ENCODE measurements at places on chromosomes 6 and 20.

DNA sequence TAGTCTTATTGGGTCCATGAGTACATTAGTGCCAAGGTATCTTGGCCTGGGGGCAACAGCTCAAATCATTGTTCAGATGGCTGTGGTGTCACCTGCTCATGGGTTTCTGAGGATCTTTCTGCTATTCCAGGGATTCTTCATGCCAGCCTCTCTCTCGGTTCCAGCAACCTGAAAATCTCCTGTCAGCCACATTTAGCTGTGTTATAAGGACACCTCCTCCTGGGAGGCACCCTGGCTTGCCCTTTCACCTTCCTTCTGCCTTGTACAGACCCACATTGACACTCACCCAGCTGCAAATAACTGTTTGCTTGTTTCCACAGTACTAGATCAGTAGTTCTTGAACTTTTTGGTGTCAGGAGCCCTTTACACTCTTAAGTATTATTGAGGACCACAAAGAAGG is 159.9 kb downstream of the GRM4 start:
- DNase-seq: no peak

GRCh38 chr6:133106934-133107333 is 134.2 kb upstream of the EYA4 start:
- no peak for DNase-seq

- no peak for DNase-seq
Observed at GRCh38 chr6:161198176-161198575, 75.7 kb downstream of the AGPAT4 start.

GRCh38 chr6:140669321-140669720 is 1294.9 kb upstream of the CITED2 start:
- no peak for DNase-seq

DNA sequence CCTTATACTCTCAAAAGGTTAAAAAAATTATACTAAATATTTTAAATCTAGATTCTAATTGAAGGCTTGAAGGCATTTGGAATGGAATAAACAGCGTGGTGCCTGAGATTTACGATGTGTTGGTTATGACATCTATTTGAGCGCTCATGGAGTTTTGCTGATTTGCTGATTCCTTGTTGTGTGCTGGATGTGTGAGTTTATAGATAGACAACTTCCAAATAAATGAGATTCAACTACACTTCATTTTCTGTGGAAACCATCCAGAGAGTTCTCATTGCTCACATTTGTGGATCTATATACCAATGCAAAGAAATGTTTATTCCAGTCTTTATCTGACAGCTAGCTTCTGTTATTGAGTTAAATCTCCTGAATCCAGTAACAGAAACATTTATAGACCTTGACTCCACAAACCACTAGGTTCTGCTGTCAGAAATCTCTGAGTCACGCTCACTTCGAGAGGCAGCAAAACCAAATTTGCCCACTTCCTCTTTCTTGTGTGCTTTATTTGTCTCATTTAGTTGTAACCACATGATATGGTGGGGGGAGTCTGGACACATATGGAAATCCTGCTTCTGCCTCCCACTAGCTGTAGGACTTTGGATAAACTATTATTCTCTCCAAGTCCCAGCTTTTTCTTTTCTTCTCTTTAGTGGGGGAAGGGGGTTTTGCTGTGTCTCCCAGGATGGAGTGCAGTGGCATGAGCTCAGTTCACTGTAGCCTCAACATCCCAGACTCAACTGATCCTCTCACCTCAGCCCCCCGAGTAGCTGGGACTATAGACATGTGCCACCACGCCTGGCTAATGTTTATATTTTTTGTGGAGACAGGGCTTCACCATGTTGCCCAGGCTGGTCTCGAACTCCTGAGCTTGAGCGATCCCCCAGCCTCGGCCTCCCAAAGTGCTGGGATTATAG is 54.5 kb downstream of the IPCEF1 start:
- no peak for DNase-seq

GRCh38 chr20:32167552-32167951 is 40.0 kb downstream of the PLAGL2 start:
- no peak for DNase-seq

DNA sequence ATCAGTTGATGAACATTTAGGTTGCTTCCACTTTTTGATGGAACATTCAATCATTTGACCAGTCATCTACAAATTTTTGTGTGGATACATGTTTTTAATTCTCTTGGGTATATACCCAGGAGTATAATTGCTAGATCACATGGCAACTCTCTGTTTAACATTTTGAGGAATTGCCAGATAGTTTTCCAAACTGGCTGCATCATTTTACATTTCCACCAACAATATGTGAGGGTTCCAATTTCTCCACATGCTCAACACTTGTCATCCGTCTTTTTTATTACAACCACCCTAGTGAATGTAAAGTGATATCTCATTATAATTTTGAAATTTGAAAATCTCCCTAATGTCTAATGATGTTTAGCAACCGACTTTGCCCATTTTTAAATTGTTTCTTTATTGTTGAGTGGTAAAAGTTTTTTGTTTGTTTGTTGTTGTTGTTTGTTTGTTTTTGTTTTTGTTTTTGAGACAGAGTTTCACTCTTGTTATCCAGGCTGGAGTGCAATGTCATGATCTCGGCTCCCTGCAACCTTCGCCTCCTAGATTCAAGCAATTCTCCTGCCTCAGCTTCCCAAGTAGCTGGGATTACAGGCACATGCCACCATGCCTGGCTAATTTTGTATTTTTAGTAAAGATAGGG is 53.7 kb upstream of the PDYN start:
- DNase-seq: no peak

DNA sequence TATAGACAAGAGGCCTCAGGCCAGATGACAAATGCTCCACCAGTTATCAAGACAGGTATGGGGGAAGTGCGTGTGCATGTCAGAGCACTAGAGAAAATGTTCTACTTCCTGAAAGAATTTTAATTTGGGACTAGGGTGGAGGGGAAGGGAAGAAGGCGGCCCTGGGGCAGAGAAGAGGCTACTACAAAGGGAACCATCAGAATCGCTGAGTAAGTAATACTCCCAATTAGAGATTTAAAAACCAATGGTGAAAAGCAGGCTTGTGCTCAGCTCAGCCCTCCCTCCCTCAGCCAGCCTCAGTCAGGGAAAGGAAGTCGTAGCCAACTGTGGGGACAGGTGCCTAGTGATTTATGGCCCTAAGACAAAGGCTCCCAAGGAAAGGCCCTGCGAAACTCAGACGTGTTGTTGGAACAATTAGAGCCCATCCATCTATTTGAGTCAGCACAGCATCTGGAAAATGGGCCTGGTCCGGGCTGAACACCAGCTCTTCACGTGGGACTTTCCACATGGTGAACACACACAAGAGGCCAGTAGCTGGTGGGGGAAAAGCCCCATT is 15.0 kb upstream of the MAFB start:
- no peak for DNase-seq

DNA sequence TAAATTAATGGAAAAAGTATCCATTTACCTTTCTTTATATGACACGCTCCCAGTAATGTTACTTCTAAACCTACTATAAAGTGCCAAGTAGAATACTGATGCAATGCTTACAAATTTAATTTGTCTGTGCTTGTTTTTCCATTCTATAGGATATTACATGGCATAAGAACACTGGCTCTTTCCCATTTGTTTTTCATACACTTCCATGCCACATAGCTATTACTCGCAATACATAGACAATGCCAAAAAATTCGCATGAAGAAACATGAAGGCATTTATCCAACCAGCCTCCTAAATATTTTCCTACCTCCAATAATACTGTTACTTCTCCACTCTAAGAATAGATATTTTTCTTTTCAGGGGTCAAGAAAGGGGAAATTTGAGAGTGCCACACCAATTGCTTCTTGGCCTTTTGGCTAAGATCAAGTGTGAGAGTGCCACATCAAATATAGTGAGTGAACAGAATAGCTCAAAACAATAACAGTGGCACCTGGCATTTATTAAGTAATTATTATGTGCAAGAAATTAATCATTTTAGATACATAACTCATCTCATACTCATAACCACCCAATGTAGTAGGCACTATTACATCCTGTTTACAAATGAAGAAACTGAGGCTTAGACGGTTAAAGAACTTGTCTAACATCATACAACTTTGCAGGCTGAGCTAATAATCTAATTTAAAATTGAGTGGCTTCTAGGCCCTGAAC is 845 bp upstream of the DST start:
- DNase-seq: no peak

DNA sequence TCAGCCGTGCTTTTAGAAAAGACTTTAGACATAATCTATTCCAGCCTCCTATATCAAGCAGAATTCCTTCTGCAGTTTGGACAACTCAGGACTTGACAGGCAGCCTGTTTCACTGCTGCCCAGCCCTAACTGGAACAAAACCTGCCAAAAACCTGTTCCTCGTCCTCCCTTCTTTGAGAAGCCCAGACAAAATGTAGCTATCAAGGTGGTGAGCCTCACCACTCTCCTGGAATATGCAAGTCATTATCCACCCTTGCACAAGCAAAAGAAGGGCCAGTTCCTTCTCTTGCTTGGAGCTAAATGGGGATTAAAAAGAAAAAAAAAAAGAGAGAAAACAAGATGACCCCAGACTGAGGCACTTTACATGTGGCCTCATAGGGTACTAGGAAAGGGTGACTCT is 64.2 kb downstream of the TFAP2A start:
- DNase-seq: no peak

- DNase-seq: no peak
Observed at GRCh38 chr20:5793916-5794315, 43.7 kb downstream of the SHLD1 start.

DNA sequence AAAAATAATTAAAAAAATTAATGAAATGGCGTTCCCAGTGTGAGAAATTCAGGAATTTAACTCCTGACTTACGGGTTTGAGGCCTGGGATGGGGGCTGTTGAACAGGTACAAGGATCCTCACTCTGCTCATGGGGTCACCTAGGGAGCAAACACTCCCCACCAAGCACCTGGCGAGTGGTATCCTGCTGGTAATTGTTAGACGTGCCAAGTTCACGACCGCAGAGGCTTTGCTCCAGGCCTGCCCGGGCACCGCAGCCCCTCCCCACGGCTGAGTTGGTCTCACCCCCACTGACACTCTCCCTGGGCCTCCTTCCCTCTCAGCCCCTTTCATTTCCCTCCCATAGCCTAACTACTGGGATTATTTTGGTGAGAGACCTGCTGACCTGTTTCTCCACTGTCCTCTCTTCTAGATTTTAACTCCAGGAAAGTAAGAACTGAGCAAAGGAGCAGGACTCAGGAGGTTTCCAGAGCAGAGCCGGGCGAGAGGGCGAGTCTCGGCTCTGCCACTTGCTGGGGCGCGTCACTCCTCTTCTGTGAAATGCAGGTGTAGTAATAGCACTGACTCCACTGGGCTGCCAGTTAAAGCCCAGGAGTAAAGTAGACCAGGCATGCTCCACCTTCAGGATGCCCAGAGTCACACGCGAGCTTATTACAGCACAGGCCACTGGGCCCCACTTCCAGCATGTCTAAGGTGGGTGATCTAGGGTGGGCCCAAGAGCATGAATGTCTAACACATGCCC is 22.8 kb downstream of the BMP7 start:
- no peak for DNase-seq

GRCh38 chr6:79240509-79240908 is 6.0 kb upstream of the HMGN3 start:
- DNase-seq: no peak

GRCh38 chr20:55417836-55418235 is 587.5 kb downstream of the CBLN4 start:
- DNase-seq: no peak

- no peak for DNase-seq
Observed at GRCh38 chr20:43404878-43405277, 52.8 kb upstream of the SRSF6 start.

DNA sequence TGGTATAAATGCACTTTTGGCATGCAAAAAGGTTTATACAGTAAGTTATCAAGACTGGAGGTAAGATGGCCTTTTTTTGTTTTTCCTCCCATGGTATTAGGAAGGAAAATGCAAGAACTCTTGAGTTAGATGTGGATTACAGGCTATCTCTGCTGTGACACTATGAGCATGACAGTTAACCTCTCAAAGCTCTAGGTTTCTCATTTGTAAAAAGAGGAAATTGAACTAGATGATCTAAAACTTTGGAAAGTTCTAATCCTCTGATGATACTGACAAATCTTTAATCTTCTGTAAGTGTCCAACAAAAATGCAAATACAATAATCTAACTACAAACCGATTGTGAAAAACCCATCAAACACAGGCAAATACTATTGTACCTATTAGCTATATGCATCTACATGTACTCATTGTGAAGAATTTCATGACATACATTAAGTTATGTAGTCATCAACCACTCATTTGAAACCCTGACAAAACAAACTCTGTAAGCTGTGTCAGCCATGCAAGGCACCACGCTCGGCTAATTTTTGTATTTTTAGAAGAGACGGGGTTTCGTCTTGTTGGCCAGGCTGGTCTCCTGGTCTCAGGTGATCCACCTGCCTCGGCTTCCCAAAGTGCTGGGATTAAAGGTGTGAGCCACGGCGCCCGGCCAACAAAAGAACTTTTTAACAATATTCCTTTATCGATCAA is 4.2 kb downstream of the CDK19 start:
- DNase-seq: no peak
